ENCODE measurements at places on chromosomes 6 and 20.

DNA sequence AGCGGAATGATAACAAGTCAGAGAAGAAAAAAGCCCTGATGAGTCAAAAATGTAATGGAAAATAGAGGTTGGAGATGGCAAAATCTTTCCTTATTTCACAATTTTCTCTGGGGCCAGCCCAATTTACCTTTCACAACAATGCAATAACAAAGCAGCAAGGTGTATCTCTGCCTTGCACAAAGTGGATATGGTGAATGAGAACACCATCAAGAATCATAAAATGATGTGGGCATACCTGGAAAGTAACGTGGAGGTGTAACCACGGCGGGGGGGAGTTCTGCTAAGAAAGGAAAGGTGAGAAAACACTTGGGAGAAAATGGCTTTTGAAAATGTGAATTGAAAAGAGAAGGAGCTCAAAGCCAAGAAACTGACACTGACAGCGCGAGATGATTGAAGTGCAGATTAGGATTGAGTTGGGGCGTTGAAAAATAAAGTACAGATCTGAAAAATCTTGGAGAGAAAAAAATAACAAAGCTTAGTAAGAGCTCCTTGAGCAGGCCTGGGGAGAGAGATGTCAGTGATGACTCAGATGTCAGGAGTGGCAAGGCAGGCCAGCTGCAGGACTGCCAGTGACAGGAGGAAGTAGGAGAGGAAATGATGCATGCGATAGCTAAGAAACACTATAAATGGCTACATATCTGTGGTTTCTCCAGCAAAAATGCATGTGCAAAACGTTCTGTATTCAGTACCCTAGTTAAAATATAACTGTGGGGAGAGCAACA lies 26.2 kb downstream of the ARHGAP18 start:
- peak; percentile 11 for DNase-seq

DNA sequence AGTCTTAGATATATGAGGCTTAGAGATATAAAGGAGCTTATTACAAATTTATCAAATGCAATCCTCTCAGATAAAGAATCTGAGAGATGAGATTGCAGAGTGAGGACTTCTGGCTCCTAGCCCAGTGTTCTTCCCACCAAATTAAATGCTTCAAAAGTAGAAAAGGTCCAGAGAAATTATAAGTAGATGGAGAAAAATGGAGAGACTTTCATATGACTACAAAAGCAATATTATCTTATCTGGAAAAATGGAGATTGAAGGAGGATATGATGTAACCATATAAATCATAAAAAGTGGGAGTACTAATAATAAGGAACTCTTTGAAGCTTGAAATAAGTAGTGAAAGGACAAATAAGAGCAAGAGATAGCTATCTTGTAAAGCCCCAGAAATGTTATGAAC lies 2.8 kb downstream of the KCTD20 start:
- no peak for DNase-seq

GRCh38 chr6:142376800-142377496 lies 75.1 kb downstream of the ADGRG6 start:
- no peak for DNase-seq

DNA sequence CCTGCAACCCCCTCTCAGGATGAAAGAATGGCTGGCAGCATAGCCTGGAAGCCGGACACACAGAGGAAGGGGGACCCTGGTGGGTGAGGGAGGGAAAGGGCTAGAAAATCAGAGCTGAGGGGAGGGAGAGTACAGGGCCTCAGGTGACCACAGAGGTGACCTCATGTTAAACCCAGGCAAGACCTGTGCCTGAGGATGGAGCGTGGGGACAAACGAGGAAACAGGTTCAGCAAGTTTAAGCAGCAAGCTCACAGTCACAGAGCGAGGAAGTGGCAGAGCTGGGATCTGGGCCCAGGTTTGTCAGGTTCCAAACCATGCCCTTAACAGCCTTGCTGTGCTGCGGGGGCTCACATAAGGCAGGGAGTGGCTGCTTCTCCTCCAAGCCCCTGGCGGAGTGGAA lies 4.0 kb upstream of the BPI start:
- no peak for DNase-seq

- DNase-seq: no peak
Measured at GRCh38 chr6:56798163-56798562, 155.5 kb upstream of the DST start.

DNA sequence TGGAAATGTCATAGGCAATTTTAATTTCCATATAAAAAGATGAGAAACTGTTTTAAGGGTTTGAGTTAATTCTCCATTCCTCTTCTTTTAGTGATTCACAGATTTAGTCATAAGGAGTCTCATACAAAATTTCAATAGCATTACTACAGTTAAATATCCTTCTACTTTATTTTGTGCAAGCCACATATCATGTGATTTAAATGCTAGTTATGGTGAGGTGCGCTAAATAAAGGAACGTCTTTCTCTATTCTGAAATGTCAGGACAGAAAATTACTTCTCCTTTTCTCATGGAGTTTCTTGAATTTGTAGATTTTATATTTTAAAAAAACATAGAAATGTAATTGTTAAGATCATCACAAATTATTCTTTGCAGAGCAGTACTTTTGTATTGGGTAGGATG lies 50.0 kb upstream of the SUPT3H start:
- DNase-seq: no peak

DNA sequence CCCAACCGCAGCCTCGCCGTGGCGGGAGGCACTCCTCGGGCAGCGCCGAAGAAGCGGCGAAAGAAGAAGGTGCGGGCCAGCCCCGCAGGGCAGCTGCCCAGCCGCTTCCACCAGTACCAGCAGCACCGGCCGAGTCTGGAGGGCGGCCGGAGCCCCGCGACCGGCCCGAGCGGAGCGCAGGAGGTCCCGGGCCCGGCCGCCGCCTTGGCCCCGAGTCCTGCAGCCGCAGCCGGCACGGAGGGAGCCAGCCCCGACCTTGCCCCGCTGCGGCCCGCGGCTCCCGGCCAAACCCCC lies 525 bp downstream of the PNRC1 start:
- DNase-seq: no peak

- DNase-seq: no peak
Measured at GRCh38 chr6:111551521-111552231, 54.0 kb downstream of the TRAF3IP2 start.

DNA sequence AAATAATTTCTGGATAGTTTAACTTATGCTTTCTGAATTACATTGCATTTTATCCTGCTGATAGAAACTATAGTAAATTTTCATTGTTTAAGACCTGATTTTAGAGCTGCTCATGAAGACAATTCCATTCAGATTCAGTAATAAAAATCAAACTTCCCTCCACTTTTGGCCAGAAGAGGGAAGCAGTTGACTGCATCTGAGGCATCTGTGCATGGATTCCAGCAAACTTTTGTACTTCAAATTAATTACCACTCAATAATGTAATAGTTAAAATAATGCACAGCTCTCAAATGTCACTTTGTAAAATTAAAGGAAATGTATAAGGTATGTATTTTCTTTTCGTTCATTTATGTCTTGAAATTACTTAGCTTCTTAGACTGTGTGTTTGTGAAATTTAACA lies 64.2 kb upstream of the SLC35B3 start:
- DNase-seq: peak; percentile 2

DNA sequence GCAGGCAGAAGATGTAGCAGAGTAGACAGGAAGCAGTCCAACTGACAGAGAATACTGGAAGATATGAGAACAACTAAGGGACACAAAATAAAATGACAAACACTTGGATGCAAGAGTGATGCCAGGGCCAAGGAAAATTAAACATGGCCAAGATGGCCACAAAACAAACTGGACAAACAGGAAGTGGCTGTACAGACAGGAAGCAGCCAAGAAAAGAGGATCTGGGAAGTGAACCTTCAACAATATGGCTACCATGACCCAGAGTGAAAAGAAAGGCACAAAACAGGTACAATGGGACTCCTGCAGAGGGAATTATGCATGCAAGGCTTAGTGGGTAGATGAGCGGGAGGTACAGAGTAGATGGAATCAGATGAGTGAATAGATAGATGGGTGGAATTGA lies 29.1 kb downstream of the HLA-DPB1 start:
- DNase-seq: no peak

DNA sequence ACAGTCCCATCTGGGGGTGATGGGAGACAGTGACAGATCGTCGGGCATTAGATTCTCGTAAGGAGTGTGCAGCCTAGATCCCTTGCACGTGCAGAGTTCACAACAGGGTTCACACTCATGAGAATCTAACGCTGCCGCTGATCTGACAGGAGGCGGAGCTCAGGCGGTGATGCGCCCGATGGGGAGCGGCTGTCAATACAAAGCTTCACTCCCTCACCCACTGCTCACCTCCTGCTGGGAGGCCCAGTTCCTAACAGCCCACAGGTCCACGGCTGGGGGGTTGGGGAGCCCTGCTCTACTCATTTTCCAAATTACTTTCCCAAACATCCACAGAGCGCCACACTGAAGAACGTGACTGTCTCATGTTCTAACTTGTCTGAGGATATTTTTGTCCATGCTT lies 25.3 kb downstream of the CTCFL start:
- DNase-seq: no peak

DNA sequence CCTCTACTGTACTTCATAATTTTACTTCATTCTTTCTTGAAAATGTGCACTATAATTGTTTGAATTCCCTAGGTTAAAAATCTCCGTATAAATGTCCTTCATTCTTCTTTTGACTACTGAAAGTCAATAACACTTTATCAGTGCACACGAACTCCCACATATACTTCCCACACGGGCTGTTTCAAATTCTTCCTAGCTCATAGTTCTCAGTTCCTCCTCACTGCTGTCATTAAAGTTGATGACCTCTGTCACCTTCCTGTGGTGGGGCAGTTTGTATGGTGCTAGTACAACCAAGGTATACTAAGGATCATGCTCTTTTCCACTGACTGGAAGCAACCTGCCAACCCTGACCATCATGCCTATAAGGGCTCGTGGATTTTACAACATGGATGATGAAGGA lies 40.0 kb upstream of the CD2AP start:
- DNase-seq: no peak

- DNase-seq: no peak
Measured at GRCh38 chr6:148379481-148379880, 36.8 kb downstream of the SASH1 start.

DNA sequence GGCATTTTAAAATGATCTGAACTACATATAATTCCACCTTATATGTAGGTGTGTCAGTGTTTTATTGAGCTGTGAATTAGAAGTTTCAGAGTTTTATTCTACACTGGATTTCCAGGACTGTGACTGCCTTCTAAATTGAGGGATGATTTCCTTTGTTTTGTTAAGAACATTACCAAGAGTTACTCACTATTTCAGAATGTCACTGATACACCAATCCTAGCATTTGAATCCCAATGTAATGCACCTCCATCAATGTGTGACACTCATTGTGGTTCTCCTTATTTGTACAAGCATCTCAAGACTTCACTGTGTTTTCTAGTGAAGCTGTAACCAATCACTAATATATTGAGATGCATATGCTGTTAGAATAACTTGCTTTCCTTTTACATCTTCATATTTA lies 86.8 kb downstream of the PLCB1 start:
- DNase-seq: no peak

DNA sequence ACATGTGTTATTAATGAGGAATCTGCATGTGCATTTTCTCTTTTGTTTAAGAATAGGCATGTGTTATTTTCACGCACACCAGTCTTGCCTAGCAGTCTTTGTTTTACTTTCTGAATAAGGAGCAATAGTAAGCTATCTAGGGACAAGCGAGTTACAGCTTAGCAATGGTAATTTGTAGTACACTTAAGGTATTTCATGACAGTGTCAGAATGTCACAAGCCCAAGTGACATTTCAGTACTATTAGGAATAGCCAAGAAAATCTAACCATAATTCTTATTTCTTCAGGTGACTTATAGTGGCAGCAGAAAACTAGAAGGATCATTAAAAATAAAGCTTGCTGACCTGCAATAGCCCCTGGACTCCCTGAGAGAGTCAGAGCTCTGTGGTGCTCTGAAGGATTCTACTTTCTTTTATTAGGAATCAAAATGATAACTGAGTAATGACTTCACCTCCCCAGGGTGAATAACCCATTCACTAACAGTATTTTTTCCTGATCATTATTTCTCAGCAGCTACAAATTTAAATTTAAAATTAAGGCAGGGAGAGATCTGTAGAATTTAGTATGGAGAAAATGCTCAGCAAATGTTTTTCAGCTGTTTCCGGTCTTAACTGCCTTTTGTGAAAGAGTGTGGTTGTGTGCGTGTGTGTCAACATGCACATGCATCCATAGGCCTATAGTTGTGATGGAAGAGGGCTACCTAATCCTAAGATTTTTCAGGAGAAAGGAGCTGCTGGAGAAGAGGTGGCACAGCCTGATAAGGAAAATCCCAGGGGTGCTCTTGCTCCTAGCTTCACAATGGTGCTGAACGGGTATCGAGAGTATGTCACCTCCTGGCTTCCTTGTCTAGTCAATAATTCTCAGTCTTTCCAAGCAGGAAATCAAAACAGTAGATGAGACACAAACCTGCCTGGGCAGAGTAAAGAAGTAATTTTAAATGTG lies 90.0 kb upstream of the BEND3 start:
- no peak for DNase-seq

DNA sequence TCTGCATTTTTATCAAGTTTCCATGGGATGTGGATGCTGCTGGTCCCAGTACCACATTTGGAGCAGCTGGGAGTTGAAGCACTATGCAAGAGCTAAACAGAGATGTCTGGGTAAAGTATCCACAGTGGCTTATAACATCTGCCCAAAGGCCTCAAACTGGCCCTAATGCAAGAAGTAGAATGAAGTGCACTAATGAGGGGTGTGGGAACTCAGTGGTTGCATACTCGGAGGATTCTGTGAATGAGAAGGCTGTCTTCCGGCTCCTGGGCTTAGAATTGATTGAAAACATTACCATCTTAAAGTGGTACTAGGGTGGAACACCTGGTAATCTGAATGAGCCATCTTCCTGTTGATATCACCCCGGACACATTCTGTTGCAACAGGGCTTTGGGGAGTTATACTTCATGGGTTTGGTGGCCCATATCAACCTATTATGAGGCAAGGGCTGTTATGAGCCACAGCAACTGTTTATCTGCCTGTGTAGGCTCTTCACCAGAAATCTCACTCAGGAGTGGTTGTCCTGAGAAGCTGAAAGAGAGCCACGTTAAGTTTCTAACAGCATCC lies 54.7 kb upstream of the SNRPB2 start:
- no peak for DNase-seq

GRCh38 chr6:42979523-42980177 lies 669 bp upstream of the PEX6 start:
- peak; percentile 49 for DNase-seq

GRCh38 chr6:68575765-68576439 lies 59.2 kb upstream of the ADGRB3 start:
- no peak for DNase-seq

- peak; percentile 23 for DNase-seq
Measured at GRCh38 chr20:37137547-37137946, 41.6 kb upstream of the RPN2 start.

All from SK-N-SH (cell line).